ENCODE measurements at places on chromosomes 4 and X. TPM values are rescaled to one million over a fixed set of nuclear protein-coding genes. Genes with fewer than 3 reads are reported as not detected.

DNA sequence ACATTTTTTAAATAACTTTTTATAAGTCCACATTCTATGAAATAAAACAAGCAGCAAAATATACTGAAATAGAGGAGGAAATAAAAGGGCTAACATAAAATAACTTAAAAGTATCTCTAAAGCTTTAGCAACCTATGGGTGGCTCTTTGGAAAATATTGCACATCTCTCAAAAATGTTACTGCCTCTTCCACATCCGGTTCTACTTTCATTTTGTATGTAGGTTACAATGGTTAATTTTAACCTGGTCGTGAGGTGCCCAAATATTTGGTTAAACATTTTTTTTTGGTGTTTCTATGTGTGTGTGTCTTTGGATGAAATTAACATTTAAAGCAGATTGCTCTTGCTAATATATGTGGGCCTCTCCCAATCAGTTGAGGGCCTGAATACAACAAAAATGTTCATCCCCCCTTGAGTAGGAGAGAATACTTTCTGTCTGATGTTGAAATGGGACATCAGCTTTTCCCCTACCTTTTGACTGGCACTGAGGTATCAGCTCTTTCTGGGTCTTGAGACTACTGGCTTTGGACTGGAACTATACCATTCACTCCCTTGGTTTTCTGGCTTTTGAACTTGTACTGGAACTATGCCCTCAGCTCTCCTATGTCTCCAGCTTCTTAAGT is 353.0 kb downstream of the ADAM29 start:
- no peak overlapping the region for H3K27ac ChIP-seq
- no peak for DNase-seq
- H3K27me3 ChIP-seq, result no peaks in the 10 kb centered on the region
- no peaks in the 10 kb centered on the region for H3K4me1 ChIP-seq
- H3K4me3 ChIP-seq, result no peak overlapping the region
- no peaks in the 10 kb centered on the region for H3K36me3 ChIP-seq

- no peaks in the 10 kb centered on the region for H3K36me3 ChIP-seq
- H3K27ac ChIP-seq, result no peak overlapping the region
- DNase-seq, result no peak
- no peaks in the 10 kb centered on the region for H3K4me1 ChIP-seq
- no peak overlapping the region for H3K4me3 ChIP-seq
Observed at GRCh38 chr4:123244137-123244536, 152.5 kb upstream of the SPRY1 start.

DNA sequence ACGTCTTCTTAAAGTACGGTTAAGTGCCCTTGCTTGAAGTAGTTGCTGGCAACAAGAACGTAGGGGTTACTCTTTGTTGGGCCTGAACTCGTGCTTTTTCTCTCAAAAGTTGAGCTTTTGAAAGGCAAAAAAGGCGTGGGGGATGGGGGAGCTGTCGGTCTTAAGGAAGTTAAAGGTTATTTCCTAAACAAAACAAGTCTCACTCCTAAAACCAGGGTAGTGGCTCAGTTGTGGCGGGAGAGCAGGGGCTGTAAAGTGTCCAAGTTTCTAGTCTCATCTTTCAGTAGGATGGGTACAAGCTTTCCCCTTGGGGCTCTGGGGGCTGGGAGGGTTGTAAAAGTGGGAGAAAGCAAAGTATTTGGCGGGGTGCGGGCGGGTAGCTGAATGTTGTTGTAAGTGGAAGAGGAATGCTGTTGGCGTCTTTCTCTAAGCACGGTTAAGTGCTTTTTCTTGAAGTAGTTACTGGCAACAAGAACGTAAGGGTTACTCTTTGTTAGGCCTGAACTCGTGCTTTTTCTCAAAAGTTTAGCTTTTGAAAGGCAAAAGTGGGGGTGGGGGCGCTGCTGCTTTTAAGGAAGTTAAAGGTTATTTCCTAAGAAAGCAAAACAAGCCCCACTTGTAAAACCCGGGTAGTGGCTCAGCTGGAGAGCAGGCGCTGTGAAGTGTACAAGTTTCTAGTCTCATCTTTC is 904 bp upstream of the WDR1 start:
- peaks cover 33% of the 10 kb centered on the region for H3K36me3 ChIP-seq
- DNase-seq, result peak; percentile 53
- peaks cover 29% of the 10 kb centered on the region for H3K4me1 ChIP-seq
- peak overlapping the region; percentile 83 for H3K27ac ChIP-seq
- H3K27me3 ChIP-seq, result no peaks in the 10 kb centered on the region
- H3K4me3 ChIP-seq, result peak overlapping the region; percentile 88

DNA sequence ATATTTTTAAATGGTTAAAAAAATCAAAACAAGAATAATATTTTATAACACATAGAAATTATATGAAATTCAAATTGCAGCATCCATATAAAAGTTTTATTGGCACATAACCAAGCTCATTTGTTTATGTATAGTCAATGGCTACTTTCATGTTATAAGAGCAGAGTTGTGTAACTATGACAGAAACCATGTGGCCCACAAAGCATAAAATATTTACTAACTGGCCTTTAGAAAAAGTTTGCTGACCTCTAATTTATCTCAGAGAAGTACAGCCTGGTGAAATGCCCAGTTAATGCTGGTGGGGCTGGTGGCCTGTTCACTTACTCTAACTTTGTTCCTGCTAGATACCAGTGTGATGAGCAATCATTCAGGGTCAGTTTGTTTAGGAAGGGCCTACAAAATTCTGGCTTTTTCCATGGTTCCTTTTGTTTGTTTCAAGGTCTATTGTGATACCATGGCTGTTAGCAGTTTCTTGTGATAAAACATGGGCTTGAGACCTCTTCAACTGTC is 104.6 kb downstream of the PPP1R2C start:
- H3K27ac ChIP-seq, result no peak overlapping the region
- H3K4me1 ChIP-seq, result no peaks in the 10 kb centered on the region

The AREG gene
- not detected for total RNA-seq

DNA sequence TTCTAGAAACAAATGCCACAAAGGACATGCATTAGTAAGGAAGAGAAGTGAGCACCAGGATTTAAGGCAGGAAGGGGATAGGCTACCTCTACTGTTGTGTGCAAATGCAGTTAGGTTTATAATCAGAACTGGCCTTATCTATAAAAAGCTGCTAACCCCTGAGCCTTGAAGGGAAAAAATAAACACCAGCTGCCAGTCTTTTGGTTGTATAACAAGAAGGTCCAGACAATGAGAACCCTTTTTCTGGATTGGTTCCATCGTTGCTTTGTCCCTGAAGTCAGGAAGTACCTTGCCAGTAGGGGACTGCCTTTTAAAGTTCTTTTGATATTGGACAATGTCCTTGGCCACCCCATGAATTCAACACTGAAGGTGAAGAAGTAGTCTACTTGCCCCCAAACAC is 126.7 kb upstream of the OTUD4 start:
- no peaks in the 10 kb centered on the region for H3K36me3 ChIP-seq
- H3K27me3 ChIP-seq, result no peaks in the 10 kb centered on the region
- H3K27ac ChIP-seq, result no peak overlapping the region
- no peaks in the 10 kb centered on the region for H3K4me1 ChIP-seq
- H3K4me3 ChIP-seq, result no peak overlapping the region

The SMIM31 gene
- total RNA-seq, result not detected

DNA sequence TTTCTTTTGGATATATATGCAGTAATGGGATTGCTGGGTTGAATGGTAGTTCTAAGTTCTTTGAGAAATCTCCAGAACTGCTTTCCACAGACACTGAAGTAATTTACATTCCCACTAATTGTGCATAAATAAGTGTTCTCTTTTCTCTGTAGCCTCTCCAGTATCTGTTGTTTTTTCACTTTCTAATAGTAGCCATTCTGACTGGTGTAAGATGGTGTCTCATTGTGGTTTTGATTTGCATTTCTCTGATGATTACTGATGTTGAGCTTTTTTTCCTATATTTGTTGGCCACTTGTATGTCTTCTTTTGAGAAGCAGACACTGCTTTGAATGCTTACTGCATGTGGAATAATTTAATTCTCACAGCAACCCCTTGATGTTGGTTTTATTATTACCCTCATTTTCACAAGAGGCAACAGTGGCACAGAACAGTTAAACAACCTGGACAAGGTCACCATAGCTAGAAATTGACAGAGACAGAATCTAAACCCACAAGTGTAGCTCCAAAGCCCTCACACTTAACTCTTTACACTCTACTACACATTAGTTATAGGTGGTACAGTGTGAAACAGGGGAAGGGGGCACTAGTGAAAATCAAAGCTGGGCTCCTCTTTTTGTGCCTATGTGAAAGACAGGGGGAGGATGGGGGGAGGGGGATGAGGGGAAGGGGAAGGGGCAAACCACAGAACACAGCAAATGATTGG is 96.1 kb downstream of the REELD1 start:
- H3K27ac ChIP-seq, result no peak overlapping the region
- no peak overlapping the region for H3K4me3 ChIP-seq
- no peaks in the 10 kb centered on the region for H3K36me3 ChIP-seq
- peaks cover 3% of the 10 kb centered on the region for H3K4me1 ChIP-seq
- DNase-seq, result no peak

DNA sequence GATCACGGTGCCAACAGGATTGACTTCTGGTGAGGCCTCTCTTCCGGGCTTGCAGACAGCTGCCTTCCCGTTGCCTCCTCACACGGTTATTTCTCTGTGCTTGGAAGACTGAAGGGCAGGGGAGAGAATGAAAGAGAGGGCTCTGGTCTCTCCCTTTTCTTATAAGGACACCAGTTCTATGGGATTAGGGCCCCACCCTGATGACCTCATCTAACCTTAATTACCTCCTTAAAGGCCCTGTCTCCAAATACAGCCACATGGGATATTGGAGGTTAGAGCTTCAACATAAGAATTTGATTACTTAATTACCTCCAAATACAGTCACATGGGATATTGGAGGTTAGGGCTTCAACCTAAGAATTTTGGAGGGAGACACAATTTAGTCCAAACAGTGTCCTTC is 46.5 kb downstream of the EVC start:
- no peak for DNase-seq
- peaks cover 26% of the 10 kb centered on the region for H3K36me3 ChIP-seq
- H3K4me3 ChIP-seq, result no peak overlapping the region
- no peak overlapping the region for H3K27ac ChIP-seq
- H3K27me3 ChIP-seq, result no peaks in the 10 kb centered on the region

The PSAPL1 gene
- total RNA-seq, result 0.14 TPM

- no peaks in the 10 kb centered on the region for H3K27me3 ChIP-seq
- H3K27ac ChIP-seq, result no peak overlapping the region
- H3K4me3 ChIP-seq, result no peak overlapping the region
- no peak for DNase-seq
Observed at GRCh38 chr4:21890231-21890630, 58.3 kb downstream of the KCNIP4 start.

The TRIM2 gene
- total RNA-seq, result 40.0 TPM

GRCh38 chr4:139920486-139921002 is 233.4 kb downstream of the MAML3 start:
- H3K27me3 ChIP-seq, result no peaks in the 10 kb centered on the region
- no peaks in the 10 kb centered on the region for H3K36me3 ChIP-seq
- DNase-seq, result no peak
- H3K4me1 ChIP-seq, result peaks cover 17% of the 10 kb centered on the region
- no peak overlapping the region for H3K4me3 ChIP-seq

The DGKK gene
- total RNA-seq, result 4.8 TPM
